ENCODE measurements at places on chromosomes 2 and 18. TPM values are rescaled to one million over a fixed set of nuclear protein-coding genes. Genes with fewer than 3 reads are reported as not detected.

Gene KLHL30
- not detected for polyA plus RNA-seq

Gene PPP3R1
- polyA plus RNA-seq, result 7.2 TPM

Gene ITGA6
- polyA plus RNA-seq, result 98.9 TPM

Gene TWIST2
- not detected for polyA plus RNA-seq

Gene TLX2
- not detected for polyA plus RNA-seq

Gene SIX3
- polyA plus RNA-seq, result not detected

Gene TRABD2A
- 204 TPM for polyA plus RNA-seq

Gene RGPD4
- polyA plus RNA-seq, result not detected

Gene SPR
- polyA plus RNA-seq, result not detected

Gene WDSUB1
- polyA plus RNA-seq, result 6.8 TPM

Gene FNDC4
- not detected for polyA plus RNA-seq

Gene TUBA4B
- polyA plus RNA-seq, result not detected

Gene ALPP
- polyA plus RNA-seq, result not detected

Gene DNPEP
- polyA plus RNA-seq, result 61.2 TPM

Gene PROM2
- not detected for polyA plus RNA-seq

Gene ZBTB7C
- not detected for polyA plus RNA-seq

Gene SLC23A3
- not detected for polyA plus RNA-seq

Gene ZSCAN30
- 5.5 TPM for polyA plus RNA-seq

Gene WDFY1
- 13.9 TPM for polyA plus RNA-seq

Gene MARS2
- polyA plus RNA-seq, result 10.0 TPM

Gene CCL20
- polyA plus RNA-seq, result not detected

Gene TPO
- polyA plus RNA-seq, result not detected

Gene UCN
- polyA plus RNA-seq, result 0.81 TPM

Gene HJURP
- 0.40 TPM for polyA plus RNA-seq

Gene CDH2
- polyA plus RNA-seq, result 0.05 TPM

Gene TRAPPC12
- polyA plus RNA-seq, result 44.5 TPM

Gene SOX11
- polyA plus RNA-seq, result not detected

Gene SULT1C4
- polyA plus RNA-seq, result not detected

Gene BOK
- 0.11 TPM for polyA plus RNA-seq

Gene WDPCP
- polyA plus RNA-seq, result 4.8 TPM

Gene IL18R1
- 0.77 TPM for polyA plus RNA-seq

Gene PARD6G
- not detected for polyA plus RNA-seq

Gene ZEB2
- 0.39 TPM for polyA plus RNA-seq

Gene TEX51
- polyA plus RNA-seq, result not detected

Gene MOGAT1
- not detected for polyA plus RNA-seq

Gene NLRC4
- polyA plus RNA-seq, result not detected

Gene CD207
- not detected for polyA plus RNA-seq

Gene BCL11A
- polyA plus RNA-seq, result 2.8 TPM

Gene CTLA4
- polyA plus RNA-seq, result 2.5 TPM

Gene HOXD1
- not detected for polyA plus RNA-seq
